ENCODE measurements at places on chromosomes 3 and 15.

DNA sequence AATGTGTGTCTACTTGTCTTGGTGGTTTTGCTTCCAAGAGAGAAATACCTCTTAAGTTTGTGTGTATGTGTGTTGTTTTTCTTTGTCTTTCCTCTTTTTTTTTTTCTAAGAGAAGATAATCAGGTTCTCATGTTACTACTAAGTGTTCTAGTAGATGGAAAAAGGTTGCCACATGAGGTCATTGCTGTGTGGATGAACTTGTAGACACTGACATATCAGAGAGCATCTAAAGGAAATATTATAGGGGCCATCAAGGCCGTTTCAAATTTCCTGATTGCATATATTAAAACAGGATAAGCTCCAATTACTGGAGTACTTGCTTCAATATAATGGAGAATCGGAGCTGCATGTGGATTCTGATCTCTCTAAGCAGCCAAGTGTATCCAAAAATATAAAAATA is 747.5 kb downstream of the NR2F2 start:
- no peak for DNase-seq

GRCh38 chr15:41948490-41948889 is 23.9 kb downstream of the EHD4 start:
- no peak for DNase-seq

- no peak for DNase-seq
Observed at GRCh38 chr15:62895139-62895866, 147.2 kb upstream of the TPM1 start.

GRCh38 chr3:149954812-149955211 is 15.9 kb downstream of the PFN2 start:
- peak; percentile 41 for DNase-seq

- DNase-seq = no peak
Observed at GRCh38 chr3:60728006-60728405, 523.2 kb downstream of the FHIT start.

DNA sequence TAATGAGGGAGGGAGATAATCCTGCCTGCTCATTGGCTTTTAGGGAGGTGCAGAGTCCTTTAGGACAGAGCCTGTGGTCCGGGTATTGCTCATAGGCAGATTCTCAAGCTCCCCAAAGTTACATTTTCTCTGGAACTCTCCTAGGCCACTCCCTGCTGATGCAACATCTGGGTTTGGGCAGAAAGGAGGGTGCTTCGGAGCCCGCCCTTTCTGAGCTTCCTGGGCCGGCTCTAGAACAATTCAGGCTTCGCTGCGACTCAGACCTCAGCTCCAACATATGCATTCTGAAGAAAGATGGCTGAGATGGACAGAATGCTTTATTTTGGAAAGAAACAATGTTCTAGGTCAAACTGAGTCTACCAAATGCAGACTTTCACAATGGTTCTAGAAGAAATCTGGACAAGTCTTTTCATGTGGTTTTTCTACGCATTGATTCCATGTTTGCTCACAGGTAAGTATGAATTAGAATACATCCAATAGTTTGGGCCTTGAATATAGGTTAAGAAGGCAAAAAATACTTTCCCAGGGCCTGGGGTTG is at the start of gene IL20RB:
IL20RB (plus strand) TSS at position 233 of the 538 bp plus-strand sequence; CDS start at position 364, 131 bp downstream.
- peak; percentile 76 for DNase-seq

DNA sequence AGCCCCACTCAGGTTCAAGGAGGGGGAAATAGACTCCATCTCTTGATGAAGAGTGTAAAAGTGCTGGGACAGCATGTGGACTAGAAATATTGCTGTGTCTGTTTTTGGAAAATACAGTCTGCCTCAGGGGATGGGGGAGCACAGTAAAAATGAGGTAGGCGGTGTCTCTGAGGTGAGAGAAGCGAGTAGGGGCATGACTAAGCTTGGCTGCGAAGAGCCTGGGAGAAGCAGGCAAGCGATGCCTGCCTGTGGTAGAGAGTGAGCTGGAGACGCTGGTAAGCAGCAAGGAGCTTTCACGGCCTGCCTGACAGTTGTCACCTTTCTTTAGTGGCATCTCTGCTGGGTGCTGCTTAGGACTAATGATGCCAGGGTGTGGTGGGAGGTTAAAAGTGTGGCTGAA is 49.0 kb upstream of the DCLK3 start:
- no peak for DNase-seq

DNA sequence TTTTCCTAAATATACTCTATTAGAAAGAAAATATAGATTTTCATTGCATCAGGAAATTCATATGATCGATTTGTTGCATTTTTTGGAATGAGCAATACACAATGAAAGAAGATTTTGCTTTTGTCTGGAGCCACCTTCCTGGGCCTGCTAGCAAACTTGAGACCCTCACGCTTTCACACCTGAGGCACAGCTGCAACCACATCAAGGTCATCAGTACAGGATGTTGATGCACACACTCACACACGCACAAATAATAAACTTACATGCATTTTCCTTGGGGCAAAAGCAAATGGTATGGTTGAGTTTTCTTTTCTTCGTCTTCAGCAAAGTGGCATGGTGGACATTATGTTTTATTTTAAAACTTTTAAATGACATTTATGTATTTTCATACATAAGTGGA is 64.8 kb upstream of the SATB1 start:
- no peak for DNase-seq

- DNase-seq = no peak
Observed at GRCh38 chr3:161689584-161690298, 193.1 kb downstream of the OTOL1 start.

DNA sequence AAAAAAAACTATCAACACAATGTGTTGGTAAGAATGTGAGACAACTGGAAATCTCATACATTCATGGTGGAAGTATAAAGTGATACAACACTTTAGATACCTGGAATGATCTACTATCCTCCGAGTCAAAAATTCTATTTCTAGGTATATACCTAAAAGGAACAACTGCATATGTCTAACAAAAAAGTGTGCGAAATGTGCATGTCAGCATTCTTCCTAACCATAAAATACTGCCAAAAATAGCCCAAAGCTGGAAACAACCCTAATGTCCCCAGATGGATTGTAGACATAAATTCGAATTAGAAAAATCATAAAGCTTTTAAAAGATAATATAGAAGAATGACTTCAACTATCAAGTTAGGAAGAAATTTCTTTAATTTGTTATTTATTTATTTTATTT is 51.2 kb upstream of the FGF12 start:
- DNase-seq = no peak

- no peak for DNase-seq
Observed at GRCh38 chr3:70310809-70311208, 1.6 kb downstream of the MDFIC2 start.

DNA sequence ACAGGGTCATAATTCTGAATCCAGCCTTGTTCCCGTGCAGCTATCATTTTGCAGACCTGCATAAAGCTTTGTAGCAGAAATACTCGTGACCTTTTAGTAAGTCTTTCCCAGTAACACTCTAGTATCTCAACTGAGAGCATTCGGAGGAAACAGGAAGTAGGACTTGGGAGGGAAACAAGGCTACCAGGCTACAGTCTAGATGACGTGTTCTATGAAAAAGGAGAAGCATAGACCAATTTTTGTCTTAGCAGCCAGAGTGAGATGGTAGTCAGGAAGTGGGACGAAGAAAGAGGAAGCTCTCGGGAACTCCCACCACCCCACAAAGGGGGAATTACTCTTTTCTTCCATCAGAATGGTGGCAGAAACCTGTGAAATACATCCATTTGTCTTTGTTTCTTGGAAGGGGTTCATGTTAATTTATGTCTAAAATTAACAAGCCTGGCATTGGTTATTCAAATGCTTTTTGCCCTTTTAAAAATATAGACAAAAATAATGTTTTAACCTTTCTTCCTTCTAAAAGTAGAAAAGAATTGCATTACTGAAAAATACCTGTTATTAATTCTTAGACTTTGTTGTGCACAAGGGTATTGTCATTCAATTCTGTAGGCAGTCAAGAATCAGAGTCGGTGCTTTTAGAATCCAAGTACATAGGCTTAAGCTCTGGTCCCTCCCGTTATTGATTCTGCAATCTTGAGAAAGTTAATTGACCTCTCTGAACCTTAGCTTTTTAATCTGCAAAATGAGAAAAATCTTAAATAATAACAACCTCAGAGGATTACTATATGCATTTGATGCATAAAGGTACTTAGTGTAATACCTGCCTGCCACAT is 1.6 kb upstream of the SUCNR1 start:
- DNase-seq = peak; percentile 43

DNA sequence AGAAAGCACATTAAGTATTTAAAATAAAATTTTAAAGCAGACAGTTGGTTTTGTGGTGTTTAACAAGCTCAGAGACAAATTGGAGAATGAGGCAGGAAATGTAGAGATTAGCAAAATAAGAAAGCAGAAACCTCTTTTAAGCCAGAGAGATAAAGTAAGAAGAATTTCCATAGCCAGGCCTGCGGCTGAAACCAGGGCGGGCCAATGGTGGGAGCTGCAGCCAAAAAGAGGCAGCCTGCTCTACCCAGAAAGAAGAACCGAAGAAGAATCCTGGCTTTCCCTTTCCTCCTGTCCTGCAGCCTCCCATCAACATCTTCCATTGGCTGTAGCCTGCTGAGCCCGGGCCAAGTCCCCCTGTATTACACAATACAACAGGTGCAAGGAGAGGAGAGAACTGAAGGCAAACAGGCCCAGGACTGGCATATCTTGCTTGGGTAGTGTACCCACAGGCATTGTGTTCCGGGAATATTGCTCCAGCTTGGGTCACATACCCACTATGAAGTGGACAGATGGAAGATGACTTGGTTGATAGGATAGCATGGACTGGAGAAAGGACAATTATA is 11.5 kb upstream of the TFG start:
- peak; percentile 56 for DNase-seq

- peak; percentile 23 for DNase-seq
Observed at GRCh38 chr3:111594205-111594604, 941 bp downstream of the ZBED2 start.

- no peak for DNase-seq
Observed at GRCh38 chr3:125461896-125462295, 58.1 kb downstream of the SNX4 start.

GRCh38 chr3:82133070-82133606 is 371.7 kb upstream of the GBE1 start:
- peak; percentile 80 for DNase-seq

DNA sequence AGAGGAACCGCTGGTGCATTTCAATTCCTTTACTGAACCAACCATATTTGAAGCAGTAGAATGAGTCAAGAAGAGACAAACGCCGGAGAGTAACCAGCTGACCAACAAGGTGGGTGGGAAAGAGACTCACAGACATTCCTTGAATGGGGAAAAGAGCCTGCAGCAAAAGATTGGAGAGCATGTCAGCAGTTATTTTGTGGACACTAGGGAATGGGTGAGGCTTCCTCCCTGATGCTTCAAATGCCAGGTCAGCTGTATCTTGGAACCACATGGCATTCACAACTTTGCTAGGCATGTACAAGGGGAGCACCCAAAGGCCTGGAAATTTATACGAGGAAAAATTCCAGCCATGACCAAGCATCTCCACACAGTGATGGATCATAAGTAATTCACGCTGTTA is 29.9 kb upstream of the ZKSCAN7 start:
- no peak for DNase-seq

- no peak for DNase-seq
Observed at GRCh38 chr15:55627730-55628368, 39.7 kb upstream of the PYGO1 start.

- DNase-seq = no peak
Observed at GRCh38 chr3:134931045-134931785, 136.2 kb downstream of the EPHB1 start.

DNA sequence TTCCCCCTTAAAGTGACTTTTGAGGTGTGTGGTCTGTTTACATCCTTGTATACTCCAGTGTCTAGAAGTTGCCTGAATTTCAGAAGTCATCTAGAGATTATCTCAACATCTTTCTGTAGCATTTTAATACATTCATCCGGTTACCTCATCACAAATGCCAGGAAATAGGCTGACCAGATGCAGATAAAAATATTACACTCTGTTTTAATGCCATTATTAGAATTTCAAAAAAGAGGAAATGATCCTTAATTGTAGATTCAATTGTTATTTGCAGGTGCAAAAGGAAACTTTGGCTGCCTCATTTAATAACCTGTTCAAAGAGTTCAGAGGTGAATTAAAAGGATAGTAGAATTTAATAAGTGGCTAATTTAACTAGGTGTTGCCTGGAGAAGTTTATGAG is 290.9 kb downstream of the C3orf38 start:
- DNase-seq = no peak

DNA sequence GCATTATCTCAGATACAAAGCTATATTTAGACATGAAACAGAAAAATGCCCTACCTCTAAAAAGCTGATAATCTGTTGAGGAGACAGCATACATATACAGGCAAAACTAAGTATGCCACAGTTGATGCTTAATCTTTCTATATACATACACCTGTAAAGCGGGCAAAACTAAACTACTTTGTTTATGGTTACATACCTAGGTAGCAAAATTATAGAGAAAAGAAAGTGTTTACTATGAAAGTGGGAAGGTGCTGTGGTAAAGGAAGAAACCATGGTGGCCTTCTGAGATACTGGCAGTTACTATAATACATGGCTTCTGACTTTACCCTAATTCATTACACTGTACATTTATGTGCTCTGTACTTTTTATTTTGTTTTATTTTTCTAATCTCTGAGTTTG is 36.0 kb upstream of the NR1I2 start:
- DNase-seq = no peak

- DNase-seq = no peak
Observed at GRCh38 chr3:138649134-138649533, 40.6 kb downstream of the FAIM start.

- DNase-seq = no peak
Observed at GRCh38 chr3:27559835-27560234, 75.7 kb upstream of the SLC4A7 start.

DNA sequence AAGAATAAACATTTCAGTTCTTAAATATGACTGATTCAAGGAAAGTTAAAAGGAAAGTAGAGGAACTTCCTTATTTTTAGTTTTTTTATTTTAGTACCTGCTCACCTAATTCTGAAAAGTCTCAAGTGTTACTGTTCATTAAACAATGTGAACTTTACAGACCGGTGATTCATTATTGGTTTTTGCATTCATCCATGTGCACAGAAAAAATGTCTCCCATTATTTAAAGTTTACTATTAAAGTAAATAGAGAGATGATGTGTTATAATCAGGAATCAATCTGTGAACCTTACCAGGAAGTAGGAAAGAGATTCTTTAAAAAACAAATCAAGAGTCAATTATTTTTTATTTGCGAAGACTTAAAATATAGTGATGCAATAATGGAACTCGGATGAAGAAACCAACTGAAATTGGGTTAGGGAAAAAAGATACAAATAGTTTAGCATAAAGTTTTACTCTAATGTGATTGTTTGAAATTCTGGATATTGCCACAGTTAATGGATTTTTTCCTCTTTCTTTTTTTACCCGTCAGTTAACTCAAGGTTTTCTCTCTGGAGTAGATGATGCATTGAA is 119.4 kb upstream of the SAMMSON start:
- DNase-seq = no peak

GRCh38 chr15:84775867-84776449 is 27.6 kb downstream of the ZNF592 start:
- DNase-seq = no peak

GRCh38 chr15:75945953-75946352 is 42.3 kb downstream of the FBXO22 start:
- DNase-seq = no peak

GRCh38 chr15:41897363-41897799 is 3.5 kb upstream of the SPTBN5 start:
- DNase-seq = no peak
